ENCODE measurements at places on chromosomes 13 and 19.

DNA sequence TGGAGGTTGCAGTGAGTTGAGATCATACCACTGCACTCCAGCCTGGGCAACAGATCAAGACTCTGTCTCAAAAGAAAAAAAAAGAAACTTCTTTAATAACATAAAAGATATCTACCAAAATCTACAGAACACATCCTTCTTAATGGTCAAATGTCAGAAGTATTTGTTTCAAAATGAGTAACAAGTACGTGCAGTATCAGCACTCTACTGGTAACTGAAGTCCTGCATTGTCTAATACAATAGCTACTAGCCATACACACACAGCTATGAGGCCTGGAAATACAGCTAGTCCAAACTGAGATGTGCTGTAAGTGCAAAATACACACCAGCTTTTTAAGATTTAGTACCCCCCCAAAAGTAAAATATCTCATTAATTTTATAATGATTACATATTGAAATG lies 88.1 kb downstream of the TSC22D1 start:
- no peak for DNase-seq

- DNase-seq: no peak
Observed at GRCh38 chr19:4506449-4507149, 11.7 kb downstream of the PLIN4 start.

GRCh38 chr19:38666663-38667511 lies 19.4 kb downstream of the ACTN4 start:
- no peak for DNase-seq

- no peak for DNase-seq
Observed at GRCh38 chr13:106415971-106416370, 119.5 kb downstream of the EFNB2 start.

- no peak for DNase-seq
Observed at GRCh38 chr13:27034678-27035111, 136.9 kb downstream of the USP12 start.

- DNase-seq: no peak
Observed at GRCh38 chr13:99353836-99354235, 46.6 kb upstream of the GPR183 start.

DNA sequence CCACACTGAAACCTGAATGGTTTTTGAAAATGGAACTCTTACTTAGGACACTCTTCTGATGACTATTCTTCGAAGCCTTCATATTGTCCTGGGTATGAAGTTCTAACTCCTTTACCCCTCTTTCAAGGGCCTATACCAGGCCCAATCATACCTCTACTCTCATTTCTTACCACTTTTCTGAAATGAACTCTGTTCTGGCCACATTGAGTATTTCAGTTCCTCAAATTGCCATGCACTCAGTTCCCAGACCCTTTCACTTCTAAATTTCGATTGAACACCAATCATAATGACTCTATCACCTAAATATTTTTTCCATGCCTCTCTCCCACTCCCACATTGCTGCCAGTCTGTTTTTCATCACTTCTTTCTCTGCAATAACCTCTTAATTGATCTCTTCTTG lies 53.7 kb downstream of the LACC1 start:
- DNase-seq: no peak

- DNase-seq: no peak
Observed at GRCh38 chr13:109101550-109102144, 472.2 kb downstream of the MYO16 start.

DNA sequence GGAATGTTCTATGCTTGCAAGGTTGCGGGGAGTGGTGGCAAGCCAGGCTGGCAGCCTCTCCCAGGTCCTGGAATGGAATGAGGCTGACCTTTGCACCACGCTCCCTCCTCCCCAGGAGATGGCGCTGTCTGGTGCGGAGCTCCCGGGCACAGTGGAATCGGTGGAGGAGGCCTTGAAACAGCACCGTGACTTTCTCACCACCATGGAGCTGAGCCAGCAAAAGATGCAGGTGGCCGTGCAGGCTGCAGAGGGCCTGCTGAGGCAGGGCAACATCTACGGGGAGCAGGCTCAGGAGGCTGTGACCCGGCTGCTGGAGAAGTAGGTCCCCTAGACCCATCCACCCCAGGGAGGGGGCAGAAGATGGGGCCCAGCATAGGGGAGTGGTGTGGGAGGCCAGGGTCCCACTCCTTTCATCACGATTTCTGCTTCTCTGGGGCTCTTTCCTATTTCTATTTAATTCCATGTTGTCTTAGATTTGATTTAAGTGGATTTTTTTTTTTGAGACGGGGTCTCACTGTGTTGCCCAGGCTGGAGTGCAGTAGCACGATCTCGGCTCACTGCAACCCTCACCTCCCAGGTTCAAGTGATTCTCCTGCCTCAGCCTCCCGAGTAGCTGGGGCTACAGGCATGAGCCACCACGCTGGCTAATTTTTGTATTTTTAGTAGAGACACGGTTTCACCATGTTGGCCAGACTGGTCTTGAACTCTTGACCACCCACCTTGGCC lies 53.2 kb upstream of the SHKBP1 start:
- DNase-seq: peak; percentile 37

DNA sequence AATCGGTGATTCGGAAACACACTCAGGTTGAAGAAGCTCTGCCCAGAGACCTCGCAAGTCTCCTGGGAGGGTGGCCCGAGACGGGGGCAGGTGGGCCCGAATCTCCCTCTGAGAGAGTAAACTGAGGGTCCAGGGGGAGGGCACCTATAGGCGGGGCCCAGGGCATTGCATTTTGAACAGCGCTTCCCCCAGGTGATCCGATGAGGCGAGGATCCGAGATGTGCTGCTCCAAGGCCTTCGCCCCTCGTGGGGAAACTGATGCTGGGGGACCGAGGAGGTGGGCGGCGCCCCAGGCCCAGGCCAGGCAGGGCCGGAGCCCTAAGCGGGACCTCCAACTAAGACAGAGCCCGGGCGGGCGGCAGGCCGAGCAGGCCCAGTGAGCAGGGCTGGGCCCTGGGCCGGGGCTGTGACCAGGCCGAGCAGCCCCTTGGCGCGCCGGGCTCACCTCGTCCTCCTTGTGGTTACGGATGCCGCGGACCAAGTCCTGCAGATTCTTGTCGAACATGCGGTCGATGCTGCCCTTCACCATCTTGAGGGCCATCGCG lies 500 bp downstream of the AP3D1 start:
- no peak for DNase-seq

DNA sequence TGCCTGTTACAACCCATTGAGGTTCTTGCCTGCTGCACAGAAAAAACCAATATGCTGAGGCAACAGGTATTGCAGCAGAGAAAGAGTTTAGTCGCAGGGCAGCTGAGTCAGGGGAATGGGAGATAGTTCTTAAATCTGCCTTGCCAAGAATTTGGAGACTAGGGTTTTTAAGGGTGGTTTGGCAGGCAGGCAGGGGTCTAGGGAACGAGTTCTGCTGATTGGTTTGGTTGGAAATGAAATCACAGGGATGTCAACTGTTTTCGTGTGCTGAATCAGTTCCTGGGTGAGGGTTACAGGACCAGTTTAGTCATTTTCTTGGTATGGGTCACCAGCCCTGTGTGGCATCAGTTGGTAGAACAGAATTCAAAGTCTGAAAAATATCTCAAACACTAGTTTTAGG lies 36.6 kb downstream of the PDS5B start:
- peak; percentile 4 for DNase-seq

DNA sequence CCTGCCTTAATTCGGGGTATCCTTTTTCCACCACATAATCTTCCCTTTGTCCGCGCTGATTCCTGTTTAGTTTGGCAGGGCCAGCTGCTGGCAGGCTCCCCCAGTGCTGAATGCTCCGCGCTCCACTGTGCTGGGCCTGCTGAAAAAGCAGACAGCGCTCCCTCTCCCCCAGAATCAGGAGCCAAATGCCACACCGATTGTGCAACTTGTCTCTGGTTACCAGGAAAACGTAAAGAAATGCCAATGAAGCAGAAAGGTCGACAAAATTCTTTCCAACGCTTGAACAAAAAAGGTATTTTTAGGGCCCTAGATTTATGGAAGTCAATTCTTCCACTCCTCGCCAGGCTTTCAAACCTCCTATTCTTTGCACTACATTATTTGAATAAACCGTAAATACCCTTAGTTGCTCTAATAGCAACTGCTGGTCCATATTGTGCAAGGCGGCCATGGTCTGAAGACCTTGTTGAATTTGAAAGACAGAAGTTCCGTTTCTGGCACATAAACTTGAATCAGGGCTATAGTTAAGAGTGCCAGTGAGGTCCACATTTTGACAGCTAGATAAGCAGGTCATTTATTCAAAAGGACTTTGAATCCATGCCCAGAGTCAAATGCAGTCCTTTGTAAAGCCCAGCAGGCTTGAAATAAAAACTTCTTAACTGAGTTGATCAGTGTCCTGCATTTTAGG lies 206.7 kb upstream of the RFC3 start:
- DNase-seq: no peak

- DNase-seq: no peak
Observed at GRCh38 chr13:51848674-51849073, 3.7 kb upstream of the TMEM272 start.

DNA sequence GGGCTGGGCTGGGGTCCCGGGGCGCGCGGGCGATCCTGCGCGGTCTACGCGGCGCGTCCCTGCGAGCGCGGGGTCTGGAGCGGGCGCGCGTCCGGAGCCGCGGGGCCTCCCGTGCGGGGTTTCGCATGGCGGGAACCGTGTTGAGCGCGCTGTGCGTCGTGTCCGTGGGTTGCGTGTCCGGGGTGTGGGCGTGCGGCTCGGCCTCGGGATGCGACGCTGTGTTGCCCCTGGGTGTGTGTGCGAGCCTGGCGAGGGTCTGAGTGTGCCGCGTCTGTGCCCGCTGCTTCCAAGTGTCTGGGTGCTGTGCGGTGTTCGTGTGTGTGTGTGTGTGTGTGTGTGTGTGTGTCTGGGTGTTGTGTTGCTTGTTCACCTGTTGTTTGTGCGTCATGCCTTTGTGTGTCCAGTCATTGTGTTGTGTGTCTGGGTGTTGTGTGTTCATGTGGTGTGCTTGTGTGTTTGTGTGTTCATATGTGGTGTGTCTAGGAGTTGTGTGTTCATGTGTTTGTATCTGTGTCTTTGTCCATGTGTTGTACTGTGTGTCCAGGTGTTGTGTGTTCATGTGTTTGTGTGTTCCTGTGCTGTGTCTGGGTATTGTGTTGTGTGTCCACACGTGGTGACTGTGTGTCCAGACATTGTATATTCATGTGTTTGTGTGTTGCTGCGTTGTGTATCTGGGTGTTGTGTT lies 552 bp downstream of the PLK5 start:
- no peak for DNase-seq

- no peak for DNase-seq
Observed at GRCh38 chr13:94602467-94602866, 810 bp downstream of the GPR180 start.

- DNase-seq: no peak
Observed at GRCh38 chr13:24894972-24895300, 131.0 kb downstream of the RNF17 start.

GRCh38 chr13:41639237-41639904 lies 182.0 kb downstream of the RGCC start:
- DNase-seq: no peak

DNA sequence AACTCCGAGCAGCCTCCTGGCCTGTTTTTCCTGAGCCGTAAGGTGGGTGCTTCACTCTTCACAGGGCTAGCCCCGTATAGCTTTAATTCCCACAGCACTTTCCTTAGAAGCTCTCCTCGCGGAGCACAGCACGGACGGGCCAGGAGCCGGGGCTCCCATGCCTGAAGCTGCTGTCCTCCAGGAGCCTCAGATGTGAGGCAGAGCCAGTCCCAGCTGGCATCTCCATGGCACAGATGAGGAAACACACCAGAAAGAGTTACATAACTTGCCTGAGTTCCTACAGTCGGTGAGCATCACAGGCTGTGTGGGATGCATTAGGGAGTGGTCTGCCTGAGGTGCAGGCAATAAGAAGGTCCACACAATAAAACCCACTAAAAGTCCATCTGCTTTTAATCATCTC lies 118.5 kb downstream of the ATP8A2 start:
- DNase-seq: no peak

GRCh38 chr19:49701271-49701786 lies 10.4 kb downstream of the CPT1C start:
- no peak for DNase-seq

- DNase-seq: no peak
Observed at GRCh38 chr19:50167314-50167721, 4.2 kb upstream of the IZUMO2 start.

DNA sequence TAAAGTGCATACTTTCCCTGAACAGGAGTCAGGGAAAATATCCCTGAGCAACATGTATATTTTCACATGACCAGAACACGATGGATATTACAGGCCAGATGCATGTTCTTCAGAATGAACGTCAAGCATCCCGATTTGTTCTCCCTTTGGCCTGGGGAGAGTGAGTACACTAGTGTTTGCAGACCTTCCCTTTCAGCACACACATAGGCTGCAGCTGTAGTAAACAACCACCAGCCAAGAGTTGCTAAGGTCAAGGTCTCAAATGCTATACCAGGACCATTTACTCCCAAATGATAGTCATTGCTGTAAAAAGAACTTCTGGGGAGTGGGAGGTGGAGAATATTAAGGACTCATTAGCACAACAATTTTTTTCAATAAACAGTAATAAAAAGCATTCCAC lies 3.0 kb downstream of the KLF12 start:
- DNase-seq: no peak

GRCh38 chr19:45368737-45369340 lies 1.5 kb downstream of the ERCC2 start:
- no peak for DNase-seq

DNA sequence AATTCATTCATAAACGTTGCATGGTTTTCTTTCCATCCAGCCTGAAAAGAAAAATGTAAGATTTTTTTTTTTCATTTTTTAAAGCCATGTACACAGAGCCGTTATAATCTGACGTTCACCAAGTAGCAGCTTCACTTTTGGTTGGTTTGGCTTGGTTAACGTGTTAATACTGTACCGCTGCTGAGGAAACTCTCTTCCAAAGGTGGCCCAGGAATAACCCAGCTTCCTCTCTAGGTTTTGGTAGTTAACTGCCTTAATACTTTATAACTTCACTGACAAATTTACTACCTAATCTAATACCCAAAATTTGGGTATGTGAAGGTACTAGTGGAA lies 1.7 kb downstream of the INTS6 start:
- no peak for DNase-seq

- no peak for DNase-seq
Observed at GRCh38 chr13:28651810-28652401, 7.0 kb upstream of the POMP start.

DNA sequence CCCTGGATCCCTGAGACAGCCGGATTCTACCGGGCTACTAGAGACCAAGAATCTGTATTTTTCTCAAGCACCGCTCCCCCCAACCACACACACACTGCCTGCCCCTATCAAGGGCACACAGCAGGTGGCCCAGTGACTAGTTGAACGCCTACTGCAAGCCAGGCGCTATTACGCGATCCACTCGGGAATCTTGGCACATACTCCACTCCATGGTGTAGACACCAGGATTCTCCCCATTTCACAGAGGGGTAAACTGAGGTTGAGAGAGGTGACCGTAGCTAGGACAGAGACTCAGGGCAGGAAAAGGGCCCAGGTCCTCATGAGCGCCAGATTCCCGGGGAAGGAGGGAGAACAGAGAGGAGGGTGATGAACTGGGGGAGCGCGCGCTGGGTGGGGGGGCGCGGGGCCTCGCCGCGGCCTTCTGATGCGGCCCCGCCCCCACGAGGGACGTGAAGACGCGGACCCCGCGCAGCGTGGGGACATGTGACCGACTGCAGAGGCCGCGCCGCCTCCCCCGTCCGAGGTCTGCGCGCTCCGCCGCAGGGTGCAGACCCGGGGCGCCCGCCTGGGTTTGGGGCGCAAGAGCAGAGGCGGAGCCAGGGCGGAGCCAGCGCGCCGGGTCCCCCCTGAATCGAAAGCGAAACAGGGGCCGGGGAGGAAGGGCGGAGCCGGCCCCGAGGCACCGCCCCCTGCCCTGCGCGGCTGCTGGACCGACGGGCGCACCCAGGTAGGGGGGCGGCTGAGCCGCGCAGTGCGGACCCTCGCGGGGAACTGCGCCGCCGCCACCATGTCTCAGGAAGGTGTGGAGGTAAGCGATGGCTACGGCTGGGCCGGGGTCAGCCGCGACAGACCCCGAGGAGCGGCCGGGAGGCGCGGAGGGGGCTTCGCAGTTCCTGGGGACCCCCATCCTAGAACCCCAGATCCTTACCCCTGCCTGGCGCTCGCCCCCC lies at the start of gene SHFL:
Gene SHFL, plus strand, starts transcription at position 677 of the 950 bp plus-strand sequence. Its CDS starts 111 bp downstream, at position 788.
- DNase-seq: peak; percentile 64

All from stimulated activated CD4-positive, alpha-beta T cell treated with anti-CD3 and anti-CD28 coated beads, Interleukin-15, amount 100 ng/mL, for 48 hours (primary cell).